ENCODE measurements at places on chromosomes 2 and 18. TPM values are rescaled to one million over a fixed set of nuclear protein-coding genes. Genes with fewer than 3 reads are reported as not detected.

The IL36RN gene
- polyA plus RNA-seq = not detected

- H3K36me3 ChIP-seq = no peaks in the 10 kb centered on the region
- no peak for DNase-seq
- H3K27ac ChIP-seq = no peak overlapping the region
These were observed 194.1 kb downstream of the MIB1 start for GRCh38 chr18:21934766-21935015.

DNA sequence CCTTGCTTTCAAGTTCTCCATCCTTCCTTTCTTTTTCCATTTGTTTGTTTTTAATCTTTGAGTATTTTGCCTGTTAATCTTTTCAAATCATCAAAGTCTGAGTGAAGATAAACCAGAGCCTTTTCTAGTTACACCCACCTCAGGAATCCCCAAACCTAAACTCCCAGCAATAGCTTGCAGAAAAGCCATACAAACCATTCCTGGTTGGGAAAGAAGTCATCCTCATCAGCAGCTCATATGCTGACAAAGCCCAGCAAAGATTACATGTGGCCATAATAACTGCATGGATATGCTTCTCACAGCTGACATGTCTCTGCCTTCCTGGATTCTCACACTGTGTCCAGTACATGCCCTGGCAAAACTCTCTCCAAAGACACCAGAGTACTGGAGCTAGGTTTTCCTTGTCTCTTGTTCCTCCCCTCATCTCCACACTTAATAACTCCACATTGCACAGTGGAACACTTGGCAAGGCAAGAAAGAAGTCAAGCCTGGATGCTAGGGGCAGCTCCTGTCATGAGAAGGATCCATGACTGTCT lies 126.4 kb upstream of the TLK1 start:
- H3K36me3 ChIP-seq = no peaks in the 10 kb centered on the region
- H3K4me1 ChIP-seq = no peaks in the 10 kb centered on the region
- no peak overlapping the region for H3K4me3 ChIP-seq
- DNase-seq = no peak
- no peaks in the 10 kb centered on the region for H3K27me3 ChIP-seq

- no peak for DNase-seq
- peak overlapping the region; percentile 67 for H3K4me3 ChIP-seq
- H3K27me3 ChIP-seq = no peaks in the 10 kb centered on the region
- no peaks in the 10 kb centered on the region for H3K36me3 ChIP-seq
- peak overlapping the region; percentile 76 for H3K27ac ChIP-seq
These were observed 814 bp upstream of the RAB1A start for GRCh38 chr2:65130664-65131175.

The TSPYL6 gene
- polyA plus RNA-seq = not detected

DNA sequence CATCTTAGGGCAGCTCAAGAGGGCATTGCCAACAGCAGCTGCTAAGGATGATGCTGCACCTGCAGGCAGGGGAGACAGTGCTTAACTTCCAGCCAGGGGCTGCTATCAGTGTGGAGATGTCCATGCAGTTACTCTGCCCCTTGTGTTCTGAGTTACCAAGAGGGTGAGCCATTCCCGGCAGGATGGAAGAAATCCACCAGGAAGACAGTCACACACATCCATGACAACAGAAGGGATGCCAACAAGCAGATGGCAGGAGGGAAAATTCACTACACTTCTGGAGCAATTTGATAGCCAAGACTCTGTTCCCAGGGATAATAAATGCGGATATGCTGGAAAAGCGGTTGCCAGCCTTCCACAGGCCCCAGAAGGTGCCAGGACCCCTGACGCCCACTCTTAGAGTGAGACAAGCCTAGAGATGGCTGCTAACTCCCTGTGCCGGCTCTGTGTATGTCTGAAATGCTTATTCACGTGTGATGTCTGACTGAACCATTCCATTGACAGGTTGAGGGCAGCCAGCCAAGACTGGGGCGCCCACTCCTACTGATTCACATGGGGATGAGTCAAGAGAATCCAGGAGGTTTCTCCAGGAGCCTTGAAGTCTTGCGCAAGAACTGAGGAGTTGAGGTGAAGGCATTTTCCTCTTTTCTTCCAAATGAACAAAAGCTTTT lies 24.5 kb downstream of the LOXHD1 start:
- no peaks in the 10 kb centered on the region for H3K4me1 ChIP-seq
- no peak overlapping the region for H3K27ac ChIP-seq
- no peaks in the 10 kb centered on the region for H3K36me3 ChIP-seq
- H3K4me3 ChIP-seq = no peak overlapping the region

DNA sequence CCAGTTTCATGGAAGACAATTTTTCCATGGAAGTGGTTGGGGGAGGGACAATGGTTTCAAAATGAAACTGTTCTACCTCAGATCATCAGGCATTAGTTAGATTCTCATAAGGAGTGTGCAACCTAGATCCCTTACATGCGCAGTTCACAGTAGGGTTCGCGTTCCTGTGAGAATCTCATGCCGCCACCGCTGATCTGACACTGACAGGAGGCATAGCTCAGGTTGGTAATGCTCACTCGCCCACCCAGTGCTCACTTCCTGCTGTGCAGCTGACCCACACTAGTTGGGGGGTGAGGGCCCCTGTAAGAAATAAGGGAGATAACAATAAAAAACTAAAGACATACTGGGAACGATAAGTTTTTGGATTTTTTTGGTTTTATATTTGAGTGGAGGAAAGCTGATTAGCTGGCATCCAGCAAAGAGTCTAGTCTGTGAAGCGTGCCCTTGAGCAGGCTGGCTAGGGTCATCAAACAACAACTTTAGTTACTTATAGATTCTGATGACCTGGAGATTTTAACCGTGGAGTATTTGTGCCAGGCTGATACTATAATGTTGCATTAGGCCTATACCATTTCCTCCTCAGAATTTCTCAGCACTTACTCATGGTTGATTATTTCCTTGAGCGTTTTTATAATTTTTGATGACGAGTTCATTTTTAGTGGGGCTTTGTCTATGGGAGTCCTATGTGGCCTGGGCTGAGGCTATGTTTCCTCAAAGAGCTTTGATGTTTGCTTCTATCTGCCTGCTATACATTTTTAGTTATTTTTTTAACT lies 6.3 kb upstream of the MCFD2 start:
- DNase-seq = no peak
- H3K4me1 ChIP-seq = no peaks in the 10 kb centered on the region
- H3K36me3 ChIP-seq = no peaks in the 10 kb centered on the region
- H3K4me3 ChIP-seq = no peak overlapping the region
- H3K27me3 ChIP-seq = no peaks in the 10 kb centered on the region
- H3K27ac ChIP-seq = no peak overlapping the region
